ENCODE measurements at places on chromosomes 4 and X. TPM values are rescaled to one million over a fixed set of nuclear protein-coding genes. Genes with fewer than 3 reads are reported as not detected.

The RAB9B gene
- total RNA-seq, result 3.7 TPM

The PDE6B gene
- total RNA-seq, result 4.1 TPM

The RGN gene
- 0.70 TPM for total RNA-seq

The BBS7 gene
- total RNA-seq, result 26.9 TPM

The AFP gene
- total RNA-seq, result not detected

The CT45A10 gene
- total RNA-seq, result not detected

The PDE5A gene
- total RNA-seq, result 13.9 TPM

The GLUD2 gene
- 6.5 TPM for total RNA-seq

The LRCH2 gene
- total RNA-seq, result 16.4 TPM

The SRPK3 gene
- 0.30 TPM for total RNA-seq

The AKAP4 gene
- not detected for total RNA-seq

The KLHL4 gene
- total RNA-seq, result 2.7 TPM

The GLRA3 gene
- total RNA-seq, result not detected

The HS3ST1 gene
- 0.37 TPM for total RNA-seq

The GLRB gene
- 8.4 TPM for total RNA-seq

The SUV39H1 gene
- 20.8 TPM for total RNA-seq

The EVC2 gene
- 7.2 TPM for total RNA-seq

The ARHGAP6 gene
- total RNA-seq, result 2.3 TPM

The DGAT2L6 gene
- not detected for total RNA-seq

The XG gene
- total RNA-seq, result not detected

The ALAS2 gene
- not detected for total RNA-seq

The LDOC1 gene
- total RNA-seq, result 27.3 TPM

The RBM46 gene
- not detected for total RNA-seq

The QRFPR gene
- total RNA-seq, result 0.41 TPM

The ERVMER34-1 gene
- total RNA-seq, result 3.3 TPM

The MOB1B gene
- total RNA-seq, result 37.2 TPM

The SLC25A43 gene
- 6.9 TPM for total RNA-seq

The UGT8 gene
- total RNA-seq, result 6.3 TPM

The RNF212 gene
- total RNA-seq, result 5.0 TPM

The L1CAM gene
- total RNA-seq, result 133 TPM

The MAGEE2 gene
- total RNA-seq, result not detected

The ADH1A gene
- total RNA-seq, result not detected

The RNF4 gene
- total RNA-seq, result 76.4 TPM

The TECRL gene
- total RNA-seq, result not detected

The ASB5 gene
- not detected for total RNA-seq

The RIBC1 gene
- 1.5 TPM for total RNA-seq

The PASD1 gene
- not detected for total RNA-seq

The RBMXL3 gene
- total RNA-seq, result not detected

The THAP6 gene
- 21.9 TPM for total RNA-seq

The RHOXF1 gene
- total RNA-seq, result 0.33 TPM

The FIP1L1 gene
- total RNA-seq, result 67.1 TPM

Measured in neural crest cell (in vitro differentiated cells).